ENCODE measurements at places on chromosomes 7 and 10.

GRCh38 chr7:115869190-115869589 lies 161.4 kb downstream of the TFEC start:
- no peak for DNase-seq

DNA sequence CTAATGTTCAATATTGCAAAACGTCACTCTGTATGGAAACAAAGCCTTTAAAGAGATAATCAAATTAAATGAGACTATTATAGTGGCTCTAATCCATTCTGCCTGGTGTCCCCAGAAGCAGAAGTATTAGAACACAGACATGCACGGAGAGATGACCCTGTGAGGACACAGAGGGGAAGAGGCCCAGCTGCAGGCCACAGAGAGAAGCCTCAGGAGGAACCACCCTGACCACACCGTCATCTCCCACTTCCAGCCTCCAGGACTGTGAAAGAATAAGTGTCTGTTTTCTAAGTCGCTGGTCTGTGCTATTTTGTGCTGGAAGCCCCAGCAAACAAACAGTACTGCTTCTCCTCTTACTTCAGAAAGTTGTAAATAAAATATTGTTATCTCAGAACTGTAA lies 283.5 kb upstream of the ADARB2 start:
- DNase-seq, result no peak

DNA sequence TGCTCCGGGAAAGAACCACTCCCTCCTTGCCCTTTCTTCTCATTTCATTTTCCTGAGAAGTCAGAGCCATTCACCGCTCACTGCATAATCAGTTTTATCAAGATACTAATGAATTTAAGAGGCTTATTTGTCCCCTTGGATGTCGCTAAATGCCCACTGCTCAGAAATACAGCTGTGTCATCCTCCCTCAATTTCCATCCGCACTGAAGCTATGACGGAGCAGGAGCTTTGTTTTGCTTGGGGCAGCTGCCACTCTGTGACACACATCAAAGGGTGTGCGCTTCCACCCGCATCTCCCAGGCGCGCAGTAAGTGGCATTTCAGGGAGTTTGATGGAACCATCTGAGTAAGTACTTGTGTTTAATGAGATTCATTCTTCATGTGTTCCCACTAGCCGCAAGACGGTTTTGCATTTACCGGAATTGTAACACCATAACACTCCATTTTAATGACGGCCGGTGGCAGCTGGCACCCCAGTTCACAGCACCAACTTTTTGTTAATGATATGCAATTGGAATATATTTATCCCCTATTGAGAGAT lies 103.8 kb upstream of the PARD3 start:
- DNase-seq, result no peak

- DNase-seq, result no peak
Measured at GRCh38 chr7:24786306-24786705, 29.0 kb upstream of the GSDME start.

DNA sequence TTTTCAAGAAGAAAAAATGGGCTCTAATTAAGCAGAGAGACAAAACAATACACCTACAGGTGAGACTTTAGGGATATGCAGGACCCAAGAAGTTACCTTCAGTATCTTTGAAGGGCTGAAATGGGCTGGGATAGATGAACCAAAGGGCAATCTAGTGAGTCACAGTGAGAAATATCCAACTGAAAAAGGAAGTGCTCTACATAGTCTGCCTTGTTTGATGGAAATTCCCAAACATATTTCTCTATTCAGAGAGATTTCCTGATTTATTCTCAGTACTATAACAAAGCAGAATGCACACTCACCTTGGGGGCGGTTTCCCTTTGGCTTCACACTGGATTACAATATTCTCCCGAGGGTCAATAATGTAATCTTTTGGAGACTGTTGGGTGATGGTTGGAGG lies 104.1 kb upstream of the LAMB4 start:
- DNase-seq, result no peak

Data from amygdala (tissue), 56 donors.